Fibroblast of the aortic adventitia (primary cell): ENCODE measurements at places on chromosomes 13 and 19. TPM values are rescaled to one million over a fixed set of nuclear protein-coding genes. Genes with fewer than 3 reads are reported as not detected.

ZNF69 gene
- total RNA-seq = 1.6 and 9.0 TPM in 2 replicates

TMEM255B gene
- not detected in 2 replicates for total RNA-seq

STARD13 gene
- total RNA-seq = 7.8 and 11.0 TPM in 2 replicates

DNAAF3 gene
- total RNA-seq = 0.33 and 1.5 TPM in 2 replicates

IRGQ gene
- 17.5 and 32.3 TPM in 2 replicates for total RNA-seq

PPP1R15A gene
- 45.8 and 53.6 TPM in 2 replicates for total RNA-seq

PEX11G gene
- 1.6 and 5.4 TPM in 2 replicates for total RNA-seq

GJB2 gene
- 0.18 TPM in 1 of 2 replicates, not detected in the other for total RNA-seq

CAPN12 gene
- total RNA-seq = 0.18 TPM in 1 of 2 replicates, not detected in the other

NLRP11 gene
- not detected in 2 replicates for total RNA-seq

KLHL1 gene
- not detected in 2 replicates for total RNA-seq

REEP6 gene
- 0.65 and 2.8 TPM in 2 replicates for total RNA-seq

TJP3 gene
- not detected in 2 replicates for total RNA-seq

ADAMTSL5 gene
- 1.2 and 4.2 TPM in 2 replicates for total RNA-seq

ZNF763 gene
- total RNA-seq = 0.27 and 3.4 TPM in 2 replicates

ZNF534 gene
- not detected in 2 replicates for total RNA-seq

MIA gene
- not detected in 2 replicates for total RNA-seq

ZNF729 gene
- total RNA-seq = not detected in 2 replicates

PRTN3 gene
- not detected in 2 replicates for total RNA-seq

APLP1 gene
- 4.1 and 8.6 TPM in 2 replicates for total RNA-seq

OR7D2 gene
- not detected in 2 replicates for total RNA-seq

C19orf33 gene
- total RNA-seq = 0.45 and 1.7 TPM in 2 replicates

EDDM13 gene
- total RNA-seq = not detected in 2 replicates

SIGLEC12 gene
- not detected in 2 replicates for total RNA-seq

ZNF841 gene
- 26.0 and 28.9 TPM in 2 replicates for total RNA-seq

NKPD1 gene
- total RNA-seq = 0.25 and 0.36 TPM in 2 replicates

TEX29 gene
- not detected in 2 replicates for total RNA-seq

ERFL gene
- total RNA-seq = 0.57 TPM in 1 of 2 replicates, not detected in the other

SLC35E1 gene
- 30.4 and 32.0 TPM in 2 replicates for total RNA-seq

NECTIN2 gene
- 22.1 and 40.3 TPM in 2 replicates for total RNA-seq

SOHLH2 gene
- total RNA-seq = 1.6 and 1.7 TPM in 2 replicates

C1QTNF9 gene
- not detected in 2 replicates for total RNA-seq
